A549 treated with Hydrocortisone at 1 μM for 4 hours (cell line): ENCODE measurements at places on chromosomes 3 and 15. TPM values are rescaled to one million over a fixed set of nuclear protein-coding genes. Genes with fewer than 3 reads are reported as not detected.

Gene NOX5
- 0.11 to 0.35 TPM (median 0.20 TPM) in 5 replicates for total RNA-seq

Gene DPPA2
- total RNA-seq, result not detected in 5 replicates

Gene SLITRK3
- total RNA-seq, result not detected in 5 replicates

Gene MBD4
- 16.1 to 23.2 TPM (median 18.5 TPM) in 5 replicates for total RNA-seq

Gene STRIT1
- not detected in 5 replicates for total RNA-seq

Gene TEX55
- total RNA-seq, result not detected in 5 replicates

Gene PLSCR2
- total RNA-seq, result 0.11 TPM in 1 of 5 replicates, not detected in the others

Gene PPP4R2
- 35.2 to 44.2 TPM (median 42.4 TPM) in 5 replicates for total RNA-seq

Gene USP50
- not detected in 5 replicates for total RNA-seq

Gene FBXO40
- total RNA-seq, result not detected in 5 replicates

Gene HYAL1
- 0.30 to 0.69 TPM (median 0.47 TPM) in 5 replicates for total RNA-seq

Gene NGLY1
- 19.2 to 25.0 TPM (median 19.5 TPM) in 5 replicates for total RNA-seq

Gene RTP4
- not detected in 5 replicates for total RNA-seq

Gene DCP1A
- total RNA-seq, result 5.9 to 7.3 TPM (median 7.1 TPM) in 5 replicates

Gene LMCD1
- total RNA-seq, result 58.0 to 77.2 TPM (median 72.3 TPM) in 5 replicates
